ENCODE measurements at places on chromosomes 5 and 9.
A peak's percentile ranks its signal among the peaks of the same experiment; 100 is the strongest.

- no peak for DNase-seq
These were observed 793.3 kb downstream of the SEMA5A start for GRCh38 chr5:8752595-8752994.

DNA sequence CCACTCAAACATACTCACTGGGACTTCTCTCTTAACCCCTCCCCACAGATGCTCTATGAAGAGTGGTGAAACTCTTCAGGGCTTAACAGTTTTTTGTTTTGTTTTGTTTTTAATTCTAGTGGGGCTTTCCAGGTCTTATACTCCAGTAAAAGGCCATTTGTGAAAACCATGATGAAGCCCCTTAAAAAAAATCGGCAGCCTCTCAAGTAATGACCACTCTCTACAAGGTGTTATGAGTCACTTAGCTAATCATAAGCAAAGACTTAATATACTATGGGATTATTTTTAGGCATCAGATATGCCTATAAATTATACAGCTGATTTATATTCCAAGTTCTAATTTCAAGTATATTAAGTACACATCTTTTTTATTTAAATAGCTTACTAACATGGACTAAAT is 607.9 kb downstream of the RAB3C start:
- DNase-seq = no peak

DNA sequence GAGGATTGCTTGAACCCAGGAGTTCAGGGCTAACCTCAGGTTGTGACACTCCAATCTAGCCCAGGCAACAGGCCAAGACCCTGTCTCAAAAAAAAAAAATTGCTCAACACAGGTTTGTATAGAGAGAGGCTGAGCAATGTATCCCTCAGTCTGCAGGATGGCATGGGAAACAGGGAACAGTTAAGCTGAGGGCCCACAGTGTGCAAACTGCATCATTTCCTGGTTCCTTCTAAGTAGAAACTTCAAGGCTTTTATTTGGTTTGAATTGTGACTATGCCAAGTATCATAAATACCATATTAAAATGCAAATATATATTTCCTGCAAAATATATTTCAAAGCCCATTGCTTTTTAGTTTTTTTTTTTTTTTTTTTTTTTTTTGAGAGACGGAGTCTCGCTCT is 13.7 kb upstream of the ROPN1L start:
- DNase-seq = no peak

- no peak for DNase-seq
These were observed 38.1 kb upstream of the HNRNPA0 start for GRCh38 chr5:137792303-137792702.

GRCh38 chr5:76943006-76943405 is 9.8 kb upstream of the CRHBP start:
- DNase-seq = no peak

GRCh38 chr9:129694243-129694646 is 28.8 kb downstream of the PRRX2 start:
- no peak for DNase-seq

GRCh38 chr5:114447084-114447773 is 85.4 kb downstream of the KCNN2 start:
- no peak for DNase-seq

DNA sequence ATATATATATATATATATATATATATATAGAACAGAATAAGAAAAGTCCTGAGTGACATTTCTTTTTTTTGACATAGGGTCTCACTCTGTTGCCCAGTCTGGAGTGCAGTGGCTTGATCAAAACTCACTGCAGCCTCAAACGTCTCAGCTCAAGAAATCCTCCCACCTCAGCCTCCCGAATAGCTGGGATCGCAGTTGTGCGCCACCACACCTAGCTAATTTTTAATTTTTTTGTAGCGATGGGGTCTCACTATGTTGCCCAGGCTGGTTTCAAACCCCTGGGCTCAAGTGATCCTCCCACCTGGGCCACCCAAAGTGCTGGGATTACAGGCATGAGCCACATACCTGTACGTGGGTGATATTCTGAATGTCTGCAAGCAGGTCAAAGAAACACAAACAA is 48.3 kb downstream of the SPRY4 start:
- DNase-seq = no peak

GRCh38 chr9:97511655-97512427 is 10.4 kb downstream of the TMOD1 start:
- DNase-seq = no peak

DNA sequence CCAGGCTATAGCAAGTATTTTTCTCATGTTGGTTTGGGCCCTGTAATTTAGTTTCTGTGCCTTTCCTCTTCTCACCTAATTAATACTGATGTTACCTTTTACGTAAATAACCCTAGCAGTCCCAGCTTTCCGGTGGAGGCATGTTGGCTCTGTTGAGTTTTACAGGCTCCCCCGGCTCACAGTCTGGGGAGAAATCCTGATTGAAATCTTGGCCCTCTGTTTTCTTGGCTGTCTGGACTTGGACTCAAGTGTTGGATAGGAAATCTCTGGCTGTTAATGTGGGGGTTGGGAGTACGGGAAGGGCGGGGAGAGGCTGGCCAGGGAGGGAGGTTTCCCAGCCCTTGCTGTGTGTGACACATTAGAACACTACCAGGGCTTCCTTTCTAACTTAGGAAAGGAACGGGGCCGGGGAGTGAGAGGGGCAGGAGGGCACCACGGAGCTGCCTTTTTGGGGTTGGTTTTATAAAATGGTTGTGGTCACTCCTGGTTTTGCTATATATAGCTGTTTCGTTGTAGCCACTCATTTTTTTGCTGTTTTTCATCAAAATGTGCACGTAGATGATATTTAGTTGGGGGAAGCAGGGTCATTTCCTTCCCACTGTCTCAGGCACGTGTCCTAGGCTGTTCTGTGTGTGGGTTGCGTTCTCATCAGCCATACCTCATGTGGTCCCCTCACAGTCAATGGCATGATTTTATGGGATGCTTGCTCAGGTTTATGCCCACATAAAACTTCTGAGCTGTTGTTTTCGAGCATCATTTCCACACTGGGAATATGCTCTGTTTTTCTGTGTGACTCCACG is 11.0 kb downstream of the TRIO start:
- no peak for DNase-seq

GRCh38 chr5:146832985-146833732 is 45.4 kb downstream of the PPP2R2B start:
- DNase-seq = no peak

DNA sequence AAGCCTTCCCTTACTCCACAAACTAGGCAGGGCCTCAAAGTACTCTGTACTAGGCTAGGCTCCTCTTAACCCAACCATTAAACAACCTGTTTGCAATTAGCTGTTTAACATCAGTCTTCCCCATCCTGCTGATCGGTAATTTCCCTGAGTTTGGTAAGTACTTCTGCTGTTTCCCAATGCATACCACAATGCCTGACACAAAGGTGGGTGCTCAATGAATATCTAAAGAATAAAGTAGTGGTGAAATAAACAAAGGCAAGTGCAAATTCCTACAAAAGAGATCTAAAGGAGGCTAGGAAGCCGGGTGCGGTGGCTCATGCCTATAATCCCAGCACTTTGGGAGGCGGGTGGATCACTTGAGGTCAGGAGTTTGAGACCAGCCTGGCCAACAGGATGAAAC is 25.0 kb downstream of the FBXW2 start:
- no peak for DNase-seq

DNA sequence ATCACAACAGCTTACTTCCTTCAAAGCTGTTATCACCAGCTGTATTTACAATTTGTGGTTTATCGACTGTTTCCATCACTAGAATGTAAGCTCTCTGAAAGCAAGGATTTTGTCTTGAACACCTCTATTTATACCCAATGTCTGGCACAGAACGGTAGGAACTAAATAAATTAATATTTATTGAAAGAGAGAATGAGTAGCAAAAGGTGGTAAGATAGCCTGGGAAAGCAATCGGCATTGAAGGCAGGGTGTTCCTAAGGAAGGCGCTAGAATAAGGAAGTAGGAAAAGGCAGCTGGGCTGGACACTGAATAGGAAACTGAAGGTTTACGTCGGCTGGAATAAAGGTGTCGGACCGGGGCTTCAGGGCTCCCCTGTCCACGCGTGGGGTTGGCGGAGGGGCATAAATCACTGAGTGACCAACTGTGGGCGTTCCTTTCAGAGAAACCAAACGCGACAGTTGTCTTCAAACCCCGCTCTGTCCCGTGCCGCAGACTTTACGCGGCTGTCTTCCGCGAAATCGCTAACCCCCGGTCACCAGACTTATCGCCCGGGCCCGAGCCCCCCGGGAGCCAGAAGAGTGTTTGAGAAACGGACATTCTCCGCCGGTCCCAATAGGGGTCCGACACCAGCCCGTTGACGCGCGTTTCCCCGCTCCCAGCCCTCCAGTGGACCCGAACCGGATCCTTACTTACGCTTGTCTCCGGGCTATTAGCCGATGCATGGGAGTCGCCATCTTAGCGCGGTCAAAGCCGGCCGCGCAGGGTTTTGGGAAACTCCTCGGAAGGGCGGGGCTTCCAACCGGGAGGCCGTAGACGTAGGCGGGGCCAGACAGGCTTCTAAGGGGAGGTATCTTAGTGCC is at the start of gene ZCCHC10:
Gene ZCCHC10 (minus strand): TSS at position 746 of the 860 bp plus-strand sequence. CDS start 12 bp downstream, at position 734.
- DNase-seq = peak; percentile 89

- no peak for DNase-seq
These were observed 124.3 kb upstream of the CXCL14 start for GRCh38 chr5:135703016-135703550.

DNA sequence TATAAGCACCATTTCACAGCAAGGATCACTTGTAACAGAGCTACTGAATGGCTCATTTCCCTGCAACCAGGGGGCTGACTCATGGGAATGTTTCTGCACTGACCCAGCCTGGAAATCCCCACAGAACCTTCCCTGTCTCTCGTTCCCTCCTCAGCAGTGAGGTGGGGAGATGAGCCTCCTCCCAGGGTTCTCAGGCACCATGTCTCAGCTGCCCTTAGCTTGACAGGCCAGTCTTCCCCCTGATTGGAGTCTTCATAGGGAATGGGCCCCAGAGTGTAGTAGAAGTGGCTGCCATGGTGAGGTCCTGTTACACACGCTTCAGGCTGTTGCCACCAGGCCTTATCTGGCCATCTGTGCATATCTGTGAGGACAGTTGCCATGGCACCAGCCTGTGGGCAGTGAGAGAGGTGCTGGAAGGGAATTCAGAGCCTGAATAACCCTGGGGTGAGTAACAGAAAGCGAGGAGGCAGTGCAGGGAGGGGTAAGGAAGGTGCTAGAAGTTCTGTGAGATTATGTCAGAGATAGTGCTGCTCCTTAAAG is 324.4 kb downstream of the ENC1 start:
- DNase-seq = no peak

- DNase-seq = no peak
These were observed 3.5 kb downstream of the IFNA2 start for GRCh38 chr9:21381448-21382339.

- no peak for DNase-seq
These were observed 37.7 kb upstream of the SHOC1 start for GRCh38 chr9:111832449-111832848.

DNA sequence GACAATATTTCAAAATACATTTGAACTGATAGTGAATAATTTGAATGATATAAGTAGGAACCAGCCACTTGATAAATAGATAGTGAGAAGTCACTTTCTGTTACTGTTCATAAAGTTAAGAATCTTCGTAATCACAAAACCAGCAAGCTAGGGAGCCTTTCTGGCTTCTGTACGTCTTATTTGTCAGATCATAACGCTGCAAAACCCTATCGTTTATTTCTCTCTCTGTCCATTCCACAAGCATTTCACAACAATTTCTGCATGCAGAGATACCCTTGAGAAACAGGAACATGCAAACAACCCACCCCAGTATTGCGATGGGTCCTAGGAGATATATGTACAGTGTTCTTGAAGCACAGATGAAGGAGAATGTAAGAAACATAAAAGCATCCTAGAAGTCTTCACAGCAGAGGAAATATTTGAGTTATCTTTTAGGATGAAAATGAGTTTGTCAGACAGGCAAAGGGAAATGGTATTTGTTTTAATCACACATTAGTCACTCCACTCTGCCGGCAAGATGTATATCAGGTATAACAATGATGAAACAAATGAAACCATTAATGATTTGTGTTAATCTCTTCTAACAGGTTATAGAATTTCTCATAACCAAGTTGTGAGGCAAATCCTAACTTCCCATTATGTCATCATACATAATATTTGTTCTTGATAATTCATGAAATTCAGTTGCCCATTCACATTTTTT is 668.7 kb upstream of the FTMT start:
- no peak for DNase-seq

GRCh38 chr9:72165821-72166547 is 16.7 kb downstream of the GDA start:
- no peak for DNase-seq

- no peak for DNase-seq
These were observed 80.1 kb upstream of the PLEKHG4B start for GRCh38 chr5:11898-12297.

- DNase-seq = no peak
These were observed 235.0 kb downstream of the ACTL7B start for GRCh38 chr9:108620767-108621166.

DNA sequence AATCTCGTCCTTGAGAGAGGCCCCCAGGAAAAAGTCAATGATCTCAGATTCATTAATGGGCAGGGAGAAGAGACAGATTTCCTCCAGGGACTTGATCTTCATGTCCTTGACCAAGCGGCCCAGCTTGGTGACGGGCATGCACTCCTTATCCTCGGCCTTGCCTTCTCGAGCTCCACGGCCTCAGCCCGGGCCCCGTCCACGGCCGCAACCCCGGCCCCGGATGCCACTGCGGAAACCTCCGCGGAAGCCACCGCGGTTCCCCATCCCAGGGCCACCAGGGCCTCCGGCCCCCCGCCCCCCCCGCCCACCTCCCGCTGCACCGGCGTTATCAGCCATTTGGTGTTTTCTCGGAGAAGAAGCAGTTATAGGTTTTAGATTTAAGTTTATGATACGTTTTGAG is 18.3 kb downstream of the INVS start:
- DNase-seq = no peak

DNA sequence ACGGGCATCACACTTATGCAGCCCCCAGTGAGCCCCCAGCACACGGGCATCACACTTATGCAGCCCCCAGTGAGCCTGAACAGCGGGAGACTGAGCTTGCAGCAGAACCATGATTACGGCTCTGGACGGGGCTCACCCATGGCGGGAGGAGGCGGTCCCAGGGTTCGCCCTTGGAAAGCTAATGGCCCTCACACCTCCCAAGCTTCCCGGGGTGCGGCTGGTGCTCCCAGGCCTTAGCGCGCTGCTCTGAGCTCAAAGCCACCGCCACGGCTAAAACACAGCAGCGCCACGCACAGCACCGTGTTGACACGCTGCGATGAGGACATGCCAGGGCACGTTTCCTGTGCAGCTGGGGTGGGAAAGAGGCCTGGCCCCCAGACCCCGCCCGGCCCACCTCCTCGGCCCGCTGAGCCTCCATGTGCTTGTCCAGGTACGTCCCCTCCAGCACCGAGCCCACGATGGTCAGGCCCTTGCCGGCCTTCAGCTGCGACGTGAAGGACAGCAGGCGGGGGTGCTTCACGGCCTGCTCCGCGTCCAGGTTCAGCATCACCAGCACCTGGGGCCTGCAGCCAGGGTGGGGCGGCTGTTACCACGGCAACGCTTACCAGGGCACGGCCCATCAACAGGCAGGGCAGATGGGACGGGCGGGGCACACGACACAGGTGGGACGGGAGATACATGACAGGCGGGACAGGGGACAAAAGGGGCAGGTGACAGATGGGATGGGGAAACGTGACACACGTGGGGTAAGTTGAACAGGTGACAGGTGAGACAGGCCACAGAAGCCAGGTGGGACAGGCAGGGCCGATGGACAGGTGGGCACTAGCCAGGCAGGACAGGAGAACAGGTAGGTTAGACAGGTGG is 38.4 kb downstream of the SLC12A7 start:
- no peak for DNase-seq
